Neuronal stem cell (in vitro differentiated cells): ENCODE measurements at places on chromosomes 11 and 22.
A peak's percentile ranks its signal among the peaks of the same experiment; 100 is the strongest.

DNA sequence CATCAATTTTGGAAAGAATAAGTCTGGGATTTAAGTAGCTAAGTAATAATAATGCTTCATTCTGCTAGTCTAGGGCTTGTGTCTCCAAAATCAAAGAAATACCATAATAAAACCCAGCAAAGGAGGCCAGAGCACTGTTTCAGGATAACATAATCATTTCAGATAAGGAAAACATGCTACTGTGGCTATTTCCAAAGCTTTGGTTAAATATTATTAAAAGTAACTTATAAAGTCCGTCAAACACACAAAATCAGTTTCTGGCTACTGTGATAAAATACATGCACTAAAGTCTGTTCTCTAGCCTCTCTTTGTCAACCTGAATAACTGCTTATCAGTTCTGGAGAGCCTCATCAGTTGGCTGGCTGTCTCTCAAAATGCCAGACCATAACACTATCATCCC, 1.5 kb upstream of the OR6T1 start:
- H3K27ac ChIP-seq: no peak overlapping the region
- no peak for DNase-seq
- H3K4me1 ChIP-seq: no peaks in the 10 kb centered on the region

DNA sequence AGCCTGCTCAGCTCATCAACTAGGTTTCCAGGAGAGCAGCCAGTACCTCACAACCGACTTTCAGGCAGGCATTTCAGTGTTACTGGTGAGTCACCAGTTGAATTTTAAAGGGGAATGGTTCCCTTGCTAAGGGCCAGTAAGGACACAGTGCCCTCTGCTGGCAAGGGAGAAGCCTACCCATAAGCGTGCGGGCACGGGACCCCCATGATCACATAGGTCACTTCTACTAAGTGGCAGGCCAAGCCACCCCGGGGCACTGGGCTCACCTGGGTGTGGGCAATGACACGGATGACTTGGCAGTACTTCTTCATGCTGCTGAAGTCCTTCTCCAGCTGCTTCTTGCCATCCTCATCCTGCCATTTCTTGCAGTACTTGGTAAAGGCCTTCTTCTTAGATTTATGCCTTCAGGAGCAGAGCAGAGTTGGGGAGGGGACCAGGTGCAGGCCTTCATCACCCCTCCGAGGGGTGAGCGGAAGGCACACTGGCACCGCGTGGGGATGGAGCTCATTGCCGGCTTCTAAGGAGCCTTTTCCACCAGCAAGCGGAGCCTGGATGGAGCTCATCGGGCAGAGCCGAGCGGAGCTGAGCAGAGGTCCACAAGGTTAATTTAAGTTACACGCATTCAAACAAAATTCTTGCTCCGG, 2.9 kb downstream of the RPL3 start:
- H3K4me3 ChIP-seq: no peak overlapping the region
- no peak overlapping the region for H3K27ac ChIP-seq
- peak; percentile 77 for DNase-seq
- H3K4me1 ChIP-seq: peaks cover 28% of the 10 kb centered on the region
- H3K27me3 ChIP-seq: no peaks in the 10 kb centered on the region

GRCh38 chr11:24697522-24698111, 200.8 kb downstream of the LUZP2 start:
- no peak overlapping the region for H3K27ac ChIP-seq
- H3K4me3 ChIP-seq: no peak overlapping the region
- no peaks in the 10 kb centered on the region for H3K27me3 ChIP-seq
- no peaks in the 10 kb centered on the region for H3K36me3 ChIP-seq
- no peak for DNase-seq
- H3K4me1 ChIP-seq: peaks cover 2% of the 10 kb centered on the region

DNA sequence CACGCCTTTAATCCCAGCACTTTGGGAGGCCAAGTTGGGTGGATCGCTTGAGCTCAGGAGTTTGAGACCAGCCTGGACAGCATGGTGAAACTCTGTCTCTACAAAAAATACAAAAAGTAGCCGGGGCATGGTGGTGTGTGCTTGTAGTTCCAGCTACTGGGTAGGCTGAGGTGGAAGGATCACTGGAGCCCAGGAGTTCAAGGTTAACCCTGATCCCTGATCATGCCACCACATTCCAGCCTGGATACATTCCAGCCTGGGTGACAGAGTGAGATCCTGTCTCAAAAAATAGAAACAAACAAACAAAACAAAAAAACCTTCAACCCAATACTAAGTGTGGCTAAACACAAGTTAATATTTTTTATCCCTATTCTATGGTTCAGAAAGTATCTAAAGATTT, 66.4 kb upstream of the CLNS1A start:
- H3K36me3 ChIP-seq: peaks cover 62% of the 10 kb centered on the region
- H3K27me3 ChIP-seq: no peaks in the 10 kb centered on the region
- no peak overlapping the region for H3K27ac ChIP-seq
- no peak overlapping the region for H3K4me3 ChIP-seq

DNA sequence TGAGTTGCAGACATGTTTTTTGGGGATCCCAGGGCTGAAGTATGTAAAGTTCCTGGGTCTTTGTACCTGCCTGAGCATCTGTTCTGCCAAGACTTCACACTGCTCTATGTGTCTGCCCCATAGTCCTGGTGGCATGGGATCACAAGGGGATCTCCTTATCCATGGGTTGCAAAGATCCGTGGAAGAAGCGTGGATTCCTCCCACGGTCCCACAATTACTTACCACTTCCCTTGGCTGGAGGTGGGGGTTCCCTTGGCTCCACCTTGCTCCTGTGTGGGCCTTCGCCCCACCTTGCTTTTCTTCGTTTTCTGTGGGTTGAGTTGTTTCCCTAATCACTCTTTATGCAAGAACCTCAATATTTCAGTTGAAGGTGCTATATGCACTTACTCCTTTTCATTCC, 157.4 kb upstream of the CHORDC1 start:
- no peak for DNase-seq
- no peaks in the 10 kb centered on the region for H3K36me3 ChIP-seq

GRCh38 chr22:36325154-36326031, 62.4 kb downstream of the MYH9 start:
- H3K4me3 ChIP-seq: no peak overlapping the region
- peaks cover 53% of the 10 kb centered on the region for H3K36me3 ChIP-seq
- peaks cover 29% of the 10 kb centered on the region for H3K4me1 ChIP-seq
- H3K27me3 ChIP-seq: no peaks in the 10 kb centered on the region
- H3K27ac ChIP-seq: no peak overlapping the region
- DNase-seq: no peak

DNA sequence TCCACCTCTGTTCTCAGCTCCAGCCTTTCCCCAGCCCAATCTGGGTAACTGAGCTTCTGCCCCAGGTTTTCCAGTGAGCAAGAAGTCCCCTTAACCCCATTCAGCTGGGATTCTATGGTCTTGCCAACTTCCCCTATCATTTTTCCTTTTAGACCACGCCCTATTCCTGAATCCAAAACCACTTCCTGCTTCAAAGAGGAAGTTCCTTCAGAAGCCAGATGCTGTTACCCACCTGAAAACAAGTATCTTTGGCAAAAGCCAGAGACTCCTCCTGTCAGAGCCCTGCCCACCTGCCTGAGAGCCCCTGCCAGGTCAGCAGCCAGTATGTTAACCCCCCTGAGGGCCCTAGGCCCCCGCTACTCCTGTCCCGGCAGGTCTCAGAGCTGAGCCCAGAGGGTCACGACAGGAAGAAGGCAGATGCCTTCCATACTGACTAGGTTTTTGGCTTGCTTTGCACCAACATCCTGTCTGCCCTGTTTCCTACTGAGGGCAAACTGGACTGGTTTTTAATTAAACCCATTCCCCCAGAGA, 20.3 kb upstream of the MICAL2 start:
- no peak overlapping the region for H3K27ac ChIP-seq
- H3K4me1 ChIP-seq: peaks cover 17% of the 10 kb centered on the region
- no peak for DNase-seq
- no peak overlapping the region for H3K4me3 ChIP-seq
- no peaks in the 10 kb centered on the region for H3K36me3 ChIP-seq

- DNase-seq: no peak
- H3K27ac ChIP-seq: no peak overlapping the region
- H3K4me3 ChIP-seq: no peak overlapping the region
- H3K4me1 ChIP-seq: no peaks in the 10 kb centered on the region
- peaks cover 2% of the 10 kb centered on the region for H3K27me3 ChIP-seq
These were observed 44.9 kb downstream of the CSF2RB start for GRCh38 chr22:36958366-36958765.

- H3K4me3 ChIP-seq: no peak overlapping the region
- no peak for DNase-seq
- H3K4me1 ChIP-seq: peaks cover 22% of the 10 kb centered on the region
- H3K36me3 ChIP-seq: no peaks in the 10 kb centered on the region
- no peaks in the 10 kb centered on the region for H3K27me3 ChIP-seq
These were observed 68.7 kb downstream of the PRR5L start for GRCh38 chr11:36364551-36365325.

- DNase-seq: no peak
- H3K4me1 ChIP-seq: peaks cover 8% of the 10 kb centered on the region
- H3K4me3 ChIP-seq: no peak overlapping the region
- no peak overlapping the region for H3K27ac ChIP-seq
- H3K27me3 ChIP-seq: no peaks in the 10 kb centered on the region
These were observed 70.3 kb downstream of the SLC1A2 start for GRCh38 chr11:35348898-35349687.

DNA sequence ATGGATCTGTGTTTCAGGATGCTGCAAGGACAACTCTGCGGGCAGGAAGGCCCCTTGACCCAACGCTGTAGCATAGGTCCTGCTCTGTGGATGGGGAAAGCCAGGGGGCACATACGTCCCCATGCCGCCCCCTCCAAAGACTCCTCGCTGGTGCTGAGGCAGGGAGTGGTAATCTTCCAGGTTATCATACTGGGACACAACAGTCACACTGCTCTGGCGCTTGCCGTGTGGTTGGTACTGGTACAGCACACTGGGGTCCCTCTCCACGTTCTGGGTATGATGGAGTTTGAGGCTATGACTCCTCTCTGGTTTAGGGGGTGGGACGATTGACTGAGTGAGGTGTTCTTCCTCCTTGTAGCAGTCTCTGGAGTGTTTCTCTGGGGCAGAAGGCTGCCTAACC, 26.2 kb upstream of the TP53AIP1 start:
- H3K4me1 ChIP-seq: peaks cover 7% of the 10 kb centered on the region
- H3K27me3 ChIP-seq: no peaks in the 10 kb centered on the region
- no peak overlapping the region for H3K27ac ChIP-seq
- H3K4me3 ChIP-seq: no peak overlapping the region
- DNase-seq: no peak

- H3K36me3 ChIP-seq: peaks cover 9% of the 10 kb centered on the region
- H3K27me3 ChIP-seq: no peaks in the 10 kb centered on the region
- no peak for DNase-seq
- no peak overlapping the region for H3K27ac ChIP-seq
- no peak overlapping the region for H3K4me3 ChIP-seq
- H3K4me1 ChIP-seq: peaks cover 4% of the 10 kb centered on the region
These were observed 16.0 kb downstream of the TXN2 start for GRCh38 chr22:36465232-36466021.

GRCh38 chr11:19802773-19803293, 90.2 kb downstream of the NAV2 start:
- H3K4me1 ChIP-seq: peaks cover 4% of the 10 kb centered on the region
- no peak overlapping the region for H3K27ac ChIP-seq
- DNase-seq: no peak
- H3K4me3 ChIP-seq: no peak overlapping the region
- no peaks in the 10 kb centered on the region for H3K36me3 ChIP-seq

- no peak overlapping the region for H3K4me3 ChIP-seq
- H3K4me1 ChIP-seq: no peaks in the 10 kb centered on the region
- DNase-seq: no peak
- H3K36me3 ChIP-seq: no peaks in the 10 kb centered on the region
- no peaks in the 10 kb centered on the region for H3K27me3 ChIP-seq
These were observed 3.8 kb downstream of the OR10S1 start for GRCh38 chr11:123973816-123974215.

GRCh38 chr11:132220474-132220873, 850.1 kb downstream of the NTM start:
- no peak overlapping the region for H3K27ac ChIP-seq
- no peaks in the 10 kb centered on the region for H3K36me3 ChIP-seq

DNA sequence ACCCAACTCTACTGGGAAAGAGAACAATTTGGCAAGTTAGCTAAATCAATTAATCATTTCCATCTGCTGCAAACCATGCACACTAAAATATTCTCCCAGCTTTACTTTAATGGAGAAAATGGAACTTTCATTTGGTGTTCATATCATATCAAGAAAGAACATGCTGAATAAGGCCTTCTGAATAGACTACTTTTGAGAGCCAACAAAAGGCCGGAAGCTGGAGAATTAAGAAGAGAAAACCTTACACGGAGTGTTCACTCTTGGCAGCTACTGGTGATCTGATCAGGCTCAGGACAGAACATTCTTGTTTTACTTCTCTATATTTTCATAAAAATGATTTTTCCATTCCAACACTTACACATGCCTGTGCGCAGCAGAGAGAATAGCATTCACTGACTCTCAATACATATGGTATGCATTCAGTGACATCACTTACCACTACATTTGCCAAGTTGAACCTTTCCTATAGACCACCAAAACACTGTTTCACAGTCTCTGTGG, 165.3 kb downstream of the TTC28 start:
- DNase-seq: no peak
- H3K27ac ChIP-seq: no peak overlapping the region
- H3K27me3 ChIP-seq: no peaks in the 10 kb centered on the region
- no peaks in the 10 kb centered on the region for H3K4me1 ChIP-seq

- DNase-seq: no peak
- peaks cover 51% of the 10 kb centered on the region for H3K4me1 ChIP-seq
- no peak overlapping the region for H3K27ac ChIP-seq
- H3K4me3 ChIP-seq: no peak overlapping the region
- H3K36me3 ChIP-seq: peaks cover 15% of the 10 kb centered on the region
- no peaks in the 10 kb centered on the region for H3K27me3 ChIP-seq
These were observed 10.5 kb downstream of the EHD1 start for GRCh38 chr11:64867748-64868462.

DNA sequence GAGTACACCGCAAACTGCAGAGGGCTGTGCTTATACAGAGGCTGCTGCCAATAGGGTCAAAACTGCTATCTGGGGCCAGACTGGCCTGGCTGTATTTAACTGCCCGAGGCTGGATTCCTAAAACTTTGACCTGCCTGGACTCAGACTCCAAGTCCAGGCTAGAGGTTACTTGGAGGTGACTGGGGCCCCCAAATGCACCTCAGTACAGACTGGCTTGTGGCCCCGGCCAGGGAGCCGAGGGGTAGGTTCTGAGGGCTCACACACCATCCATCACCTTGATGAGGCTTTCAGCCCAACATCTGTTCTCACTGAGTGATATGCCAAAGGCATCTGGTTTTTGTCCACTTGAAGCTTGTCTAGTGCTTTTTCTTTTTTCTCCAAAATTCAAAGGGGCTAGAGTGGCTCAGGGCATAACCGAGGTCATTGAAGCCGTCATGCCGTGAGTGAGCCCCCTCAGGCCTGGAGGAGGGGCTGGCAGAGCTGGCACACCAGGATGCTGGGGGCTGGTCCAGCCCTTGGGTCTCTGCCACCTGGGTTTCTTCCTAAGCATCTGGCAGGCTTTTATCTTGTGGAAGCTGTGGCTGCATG, 52.4 kb upstream of the TTLL12 start:
- H3K4me1 ChIP-seq: peaks cover 9% of the 10 kb centered on the region
- DNase-seq: no peak
- no peak overlapping the region for H3K4me3 ChIP-seq
- H3K36me3 ChIP-seq: peaks cover 33% of the 10 kb centered on the region
- no peaks in the 10 kb centered on the region for H3K27me3 ChIP-seq

GRCh38 chr22:27719036-27719347, 82.6 kb downstream of the MN1 start:
- no peaks in the 10 kb centered on the region for H3K27me3 ChIP-seq
- H3K4me1 ChIP-seq: peaks cover 18% of the 10 kb centered on the region
- DNase-seq: no peak
- no peak overlapping the region for H3K4me3 ChIP-seq
- H3K36me3 ChIP-seq: no peaks in the 10 kb centered on the region
- no peak overlapping the region for H3K27ac ChIP-seq

- no peaks in the 10 kb centered on the region for H3K27me3 ChIP-seq
- peaks cover 13% of the 10 kb centered on the region for H3K36me3 ChIP-seq
These were observed 20.0 kb upstream of the PARVB start for GRCh38 chr22:44004104-44004460.
